ENCODE measurements at places on chromosomes 6 and 20. TPM values are rescaled to one million over a fixed set of nuclear protein-coding genes. Genes with fewer than 3 reads are reported as not detected.

LY6G5C gene
- 1.9 TPM for total RNA-seq

GRCh38 chr6:97702248-97702647 lies 419.2 kb upstream of the MMS22L start:
- no peak for DNase-seq
- no peaks in the 10 kb centered on the region for H3K4me1 ChIP-seq
- H3K27ac ChIP-seq = no peak overlapping the region
- no peaks in the 10 kb centered on the region for H3K27me3 ChIP-seq
- no peaks in the 10 kb centered on the region for H3K36me3 ChIP-seq
- no peak overlapping the region for H3K4me3 ChIP-seq

BTNL2 gene
- total RNA-seq = not detected

DNA sequence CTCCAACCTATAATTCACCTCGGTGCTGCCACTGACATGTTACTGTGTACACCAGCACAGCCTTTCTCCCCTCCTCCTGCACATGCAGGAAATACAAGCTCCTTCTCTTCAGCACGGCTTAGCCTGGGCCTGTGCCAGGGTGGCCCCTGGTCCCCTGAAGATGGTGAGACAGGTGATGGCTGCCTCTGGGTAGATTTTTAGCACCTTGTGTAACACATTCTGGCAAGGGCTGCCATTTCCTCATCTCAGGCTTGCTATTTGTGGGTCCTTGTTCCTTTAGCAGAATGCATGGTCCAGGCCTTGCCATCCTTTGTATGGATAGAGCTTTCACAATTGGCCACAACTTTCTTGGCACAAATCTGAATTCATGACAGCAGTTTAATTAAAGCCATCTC lies 151.3 kb downstream of the CDC5L start:
- H3K4me1 ChIP-seq = no peaks in the 10 kb centered on the region
- H3K27me3 ChIP-seq = no peaks in the 10 kb centered on the region
- no peak overlapping the region for H3K4me3 ChIP-seq

DNA sequence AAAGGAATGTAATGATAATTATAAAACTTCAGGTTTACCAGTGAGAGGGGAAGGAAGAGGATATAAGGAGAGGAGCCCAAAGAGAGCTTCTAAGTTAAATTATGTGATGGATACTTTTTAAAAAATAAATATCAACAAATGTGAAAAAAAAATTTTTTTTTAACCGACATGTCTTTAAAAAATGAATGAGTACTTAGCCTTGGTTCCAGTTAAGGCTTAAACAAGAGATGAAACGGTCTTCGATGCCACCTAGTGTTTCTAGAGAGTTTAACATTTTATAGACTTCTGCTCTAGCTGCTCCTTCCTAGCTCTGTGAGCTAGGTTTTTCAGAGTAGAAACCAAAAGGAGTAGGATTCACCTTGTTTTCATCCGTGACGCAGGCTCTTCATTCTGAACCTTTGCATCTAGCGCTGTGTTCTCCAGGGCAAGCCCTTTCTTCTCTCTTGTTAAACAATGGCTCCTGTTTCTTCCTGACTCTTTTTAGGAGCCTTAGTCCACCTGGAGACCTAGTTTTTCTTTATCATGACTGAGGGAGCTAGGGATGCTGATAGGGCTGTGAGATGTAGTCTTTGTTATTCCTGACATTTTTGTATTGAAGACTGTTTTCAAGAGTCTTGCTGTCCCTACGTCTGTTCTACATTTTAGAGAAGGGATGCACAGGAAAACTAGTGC lies 42.4 kb upstream of the GNRH2 start:
- no peaks in the 10 kb centered on the region for H3K4me1 ChIP-seq
- H3K4me3 ChIP-seq = no peak overlapping the region

DDAH2 gene
- 92.1 TPM for total RNA-seq

WFDC10B gene
- not detected for total RNA-seq

ELOVL2 gene
- 0.11 TPM for total RNA-seq

NRSN2 gene
- 18.3 TPM for total RNA-seq

GRCh38 chr6:7784248-7784647 lies 58.3 kb downstream of the BMP6 start:
- no peaks in the 10 kb centered on the region for H3K36me3 ChIP-seq
- no peak overlapping the region for H3K4me3 ChIP-seq
- H3K27ac ChIP-seq = no peak overlapping the region
- no peaks in the 10 kb centered on the region for H3K4me1 ChIP-seq
- DNase-seq = no peak
- no peaks in the 10 kb centered on the region for H3K27me3 ChIP-seq

- DNase-seq = no peak
- H3K27ac ChIP-seq = no peak overlapping the region
- H3K36me3 ChIP-seq = no peaks in the 10 kb centered on the region
- peaks cover 30% of the 10 kb centered on the region for H3K27me3 ChIP-seq
These were observed 1.1 kb downstream of the RGS17 start for GRCh38 chr6:153129873-153130514.
